ENCODE measurements at places on chromosomes 3 and 15.
A peak's percentile ranks its signal among the peaks of the same experiment; 100 is the strongest.

DNA sequence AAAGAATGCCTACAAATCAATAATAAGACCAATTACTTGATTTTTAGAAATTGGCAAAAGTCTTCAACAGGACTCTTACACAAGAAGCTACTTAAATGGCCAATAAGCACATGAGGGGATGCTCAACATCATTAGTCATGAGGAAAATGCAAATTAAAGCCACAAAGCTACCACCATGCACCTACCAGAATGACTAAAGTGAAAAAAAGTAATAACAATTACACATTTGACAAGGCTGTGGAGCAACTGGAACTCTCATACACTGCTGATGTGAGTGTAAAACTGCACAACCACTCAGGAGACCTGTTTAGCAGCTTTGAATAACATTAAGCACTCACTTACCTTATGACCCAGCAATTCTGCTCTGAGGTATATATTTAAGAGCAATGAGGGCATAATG is 68.4 kb downstream of the PPCDC start:
- no peak for DNase-seq

- DNase-seq, result peak; percentile 76
Measured at GRCh38 chr15:91263632-91264531, 163.8 kb downstream of the SV2B start.

DNA sequence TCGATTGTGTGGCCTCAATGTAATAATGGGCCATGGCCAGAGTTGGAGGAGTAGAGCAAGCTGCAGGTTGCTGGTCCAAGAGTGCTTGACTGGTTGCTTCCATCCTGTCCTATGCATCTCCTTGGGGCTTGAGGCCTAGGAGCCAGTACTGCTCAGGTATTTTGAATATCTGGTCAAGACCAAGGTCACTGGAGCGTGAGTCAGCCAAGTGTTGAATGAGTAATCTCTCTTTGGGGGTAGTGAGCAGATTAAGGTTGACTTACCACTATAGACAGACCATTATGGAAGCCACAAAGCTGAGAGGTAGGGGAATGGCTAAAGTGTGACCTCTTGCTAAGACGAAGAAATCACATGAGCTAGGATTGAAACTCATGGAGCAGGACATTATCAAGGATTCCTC is 9.4 kb upstream of the PARP6 start:
- no peak for DNase-seq

DNA sequence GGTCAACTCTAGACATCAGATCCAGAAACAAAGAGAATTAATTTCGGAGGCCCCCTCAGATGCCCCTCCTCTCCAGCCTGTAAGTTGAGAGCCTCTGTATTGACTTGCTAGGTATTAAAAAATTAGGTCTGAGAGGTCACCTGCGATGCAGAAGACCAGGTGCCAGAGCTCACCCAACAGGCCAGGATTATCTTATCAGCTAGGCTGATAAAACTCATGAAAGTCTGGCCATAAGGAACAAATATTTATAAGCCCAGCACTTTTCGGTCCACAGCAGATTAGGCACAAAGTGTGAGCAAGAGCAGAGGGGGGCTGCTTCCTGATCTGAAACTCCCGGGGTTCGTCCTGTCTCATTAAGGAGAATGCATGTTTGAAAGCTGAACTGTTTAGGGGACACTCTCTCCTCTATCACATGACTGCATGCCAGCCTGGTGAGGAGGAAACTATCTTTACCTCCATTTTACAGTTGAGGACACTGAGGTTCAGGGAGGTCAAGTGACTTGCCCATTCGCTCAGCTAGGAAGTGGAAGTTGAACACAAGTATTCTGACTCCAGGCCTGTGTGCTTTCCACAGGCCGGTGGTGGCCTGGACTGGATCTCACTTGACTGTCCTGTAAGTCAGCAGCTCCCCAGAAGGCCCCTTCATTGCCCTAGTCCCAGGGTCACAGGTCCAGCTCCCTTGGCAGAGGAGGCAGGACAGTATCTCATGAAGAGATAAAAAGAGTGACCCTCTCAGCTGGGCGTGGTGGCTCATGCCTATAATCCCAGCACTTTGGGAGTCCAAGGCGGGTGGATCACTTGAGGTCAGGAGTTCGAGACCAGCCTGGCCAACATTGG is 39.6 kb upstream of the MAGEF1 start:
- DNase-seq, result no peak

DNA sequence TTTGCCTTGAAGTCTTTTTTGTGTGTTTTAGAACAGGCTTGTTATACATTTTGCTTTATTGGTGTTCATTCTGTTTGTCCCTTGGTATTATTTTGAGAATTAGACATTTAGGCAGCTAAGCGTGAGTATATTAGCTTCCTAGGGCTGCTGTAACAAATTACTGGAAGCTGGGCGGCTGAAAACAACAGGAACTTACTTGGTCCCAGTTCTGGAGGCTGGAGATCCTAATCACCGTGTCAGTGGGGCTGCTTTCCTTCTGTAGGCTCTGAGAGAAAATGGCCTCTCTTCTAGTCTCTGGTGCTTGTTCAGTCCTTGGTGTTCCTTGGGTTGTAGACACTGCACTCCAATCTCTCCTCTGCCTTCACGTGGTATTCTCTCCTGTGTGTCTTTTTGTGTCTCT is 142.3 kb downstream of the KLHL25 start:
- no peak for DNase-seq

- DNase-seq, result no peak
Measured at GRCh38 chr3:29410660-29411405, 130.0 kb downstream of the RBMS3 start.

DNA sequence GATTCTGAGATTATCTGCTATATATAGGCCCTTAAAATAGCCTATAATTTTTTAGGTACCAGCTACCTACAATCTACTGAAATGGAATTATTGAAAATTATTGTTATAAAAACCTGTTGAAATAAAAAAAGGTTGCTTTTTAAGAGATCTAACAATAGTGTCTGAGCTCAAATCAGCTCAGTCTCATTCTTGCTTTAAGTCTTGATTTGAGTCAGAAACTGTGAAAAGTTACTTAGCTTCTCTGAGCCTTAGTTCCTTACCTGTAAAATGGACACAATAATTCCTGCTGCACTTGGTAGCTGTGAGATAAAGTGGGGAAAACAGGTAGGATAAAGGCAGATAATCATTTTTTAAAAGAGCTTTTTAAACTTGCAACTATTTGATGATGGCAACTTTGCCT is 118.8 kb upstream of the UBE2E2 start:
- DNase-seq, result no peak

DNA sequence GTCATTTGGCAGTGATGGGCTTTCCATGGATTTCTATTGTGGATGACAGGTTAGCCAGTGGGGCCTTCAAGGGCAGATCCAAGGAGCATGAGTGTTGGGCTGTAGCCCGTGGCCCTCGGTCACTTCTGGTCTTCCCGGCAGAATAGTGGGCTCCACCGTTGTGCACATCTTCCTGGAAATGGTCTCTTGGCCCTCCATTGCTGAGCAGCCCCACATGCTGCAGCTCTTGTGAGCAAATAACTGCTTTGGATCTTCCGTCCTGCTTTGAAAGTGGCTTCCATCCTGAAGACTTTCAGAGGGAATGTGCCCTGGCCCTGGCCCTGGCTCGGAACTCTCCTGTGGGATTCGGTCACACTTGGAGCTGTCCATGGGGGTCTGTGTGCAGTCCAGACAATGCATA is 102.8 kb downstream of the SNRPN start:
- DNase-seq, result no peak

GRCh38 chr3:52313774-52314188 is 2.3 kb upstream of the DNAH1 start:
- peak; percentile 60 for DNase-seq

- DNase-seq, result peak; percentile 74
Measured at GRCh38 chr3:73718326-73719110, 93.8 kb upstream of the PDZRN3 start.

GRCh38 chr3:94734206-94734605 is 671.3 kb downstream of the NSUN3 start:
- no peak for DNase-seq

DNA sequence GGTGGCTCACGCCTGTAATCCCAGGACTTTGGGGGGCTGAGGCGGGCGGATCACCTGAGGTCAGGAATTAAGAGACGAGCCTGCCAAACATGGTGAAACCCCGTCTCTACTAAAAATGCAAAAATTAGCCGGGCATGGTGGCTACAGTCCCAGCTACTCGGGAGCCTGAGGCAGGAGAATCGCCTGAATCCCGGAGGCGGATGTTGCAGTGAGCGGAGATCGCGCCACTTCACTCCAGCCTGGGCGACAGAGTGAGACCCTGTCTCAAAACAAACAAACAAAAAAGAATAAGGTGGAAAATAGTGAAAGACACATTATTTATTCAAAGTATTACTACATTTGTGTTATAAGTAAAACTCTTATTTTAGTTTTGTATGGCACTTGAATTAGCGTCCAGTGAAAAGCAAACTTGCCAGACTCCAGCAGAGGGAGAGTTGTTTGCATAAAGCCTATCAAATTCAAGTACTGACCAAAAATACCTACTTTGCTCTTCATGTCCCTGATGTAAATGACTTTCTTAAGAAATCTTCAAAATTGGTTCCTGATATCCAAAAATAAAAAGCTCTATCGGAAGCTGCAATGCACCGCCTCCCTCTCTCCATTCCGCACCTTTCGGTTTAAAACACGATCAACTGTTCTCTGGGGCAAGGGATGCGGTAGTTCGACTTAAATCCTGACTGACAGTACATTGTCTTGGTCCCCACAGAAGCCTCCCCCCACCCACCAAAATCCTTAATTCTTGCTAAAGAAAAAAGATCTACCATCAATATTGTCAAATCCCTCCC is 1.2 kb downstream of the TRPM7 start:
- DNase-seq, result no peak

DNA sequence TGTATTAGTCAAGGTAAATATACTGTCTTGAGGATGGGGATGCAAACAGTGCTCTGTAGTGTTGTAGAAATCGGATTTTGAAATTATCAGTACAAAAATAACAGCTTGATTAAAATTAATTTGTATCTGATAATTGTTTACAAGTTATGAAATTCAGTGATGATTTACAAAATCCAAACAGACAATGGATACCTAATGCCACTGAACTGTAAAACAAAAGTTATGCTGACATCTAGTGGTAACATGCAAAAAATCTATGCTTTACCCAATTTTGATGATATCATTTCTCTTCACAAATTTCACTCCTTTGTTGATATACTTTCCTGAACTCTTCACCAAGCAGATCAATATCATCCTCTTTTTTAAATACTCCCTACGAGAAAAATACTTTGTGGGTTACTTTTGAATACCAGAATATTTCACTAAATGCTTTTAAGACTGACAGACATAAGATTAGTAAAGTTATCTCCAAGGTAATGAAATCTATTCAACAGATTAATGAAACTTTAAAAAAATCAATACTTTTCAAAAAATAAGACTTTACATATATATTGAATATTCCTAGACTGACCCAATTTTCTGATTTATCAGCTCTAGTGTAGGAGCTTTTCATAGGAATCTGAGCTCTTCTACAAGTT is 36.0 kb downstream of the MNS1 start:
- no peak for DNase-seq

- no peak for DNase-seq
Measured at GRCh38 chr3:17412950-17413530, 329.4 kb downstream of the TBC1D5 start.

DNA sequence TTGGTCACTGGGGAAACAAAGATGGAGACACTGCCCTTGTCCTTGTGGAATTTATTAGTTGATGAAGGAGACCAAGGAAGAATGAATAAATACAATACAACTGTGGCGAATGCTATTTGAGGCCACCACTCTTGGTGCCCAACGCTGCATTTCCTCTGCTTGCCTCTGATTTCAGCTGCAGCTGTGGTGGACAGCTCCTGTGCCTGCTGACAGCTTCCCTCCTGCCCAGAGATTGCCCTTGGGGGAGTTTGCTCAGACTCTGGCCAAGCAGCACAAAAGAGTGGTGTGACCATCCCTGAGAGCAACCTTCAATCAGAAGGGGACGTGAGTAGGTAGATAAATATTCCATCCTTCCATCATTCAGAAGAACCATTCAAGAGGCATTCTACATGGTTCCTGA is 64.6 kb upstream of the FHIT start:
- peak; percentile 81 for DNase-seq

GRCh38 chr3:94794563-94794962 is 731.7 kb downstream of the NSUN3 start:
- no peak for DNase-seq

DNA sequence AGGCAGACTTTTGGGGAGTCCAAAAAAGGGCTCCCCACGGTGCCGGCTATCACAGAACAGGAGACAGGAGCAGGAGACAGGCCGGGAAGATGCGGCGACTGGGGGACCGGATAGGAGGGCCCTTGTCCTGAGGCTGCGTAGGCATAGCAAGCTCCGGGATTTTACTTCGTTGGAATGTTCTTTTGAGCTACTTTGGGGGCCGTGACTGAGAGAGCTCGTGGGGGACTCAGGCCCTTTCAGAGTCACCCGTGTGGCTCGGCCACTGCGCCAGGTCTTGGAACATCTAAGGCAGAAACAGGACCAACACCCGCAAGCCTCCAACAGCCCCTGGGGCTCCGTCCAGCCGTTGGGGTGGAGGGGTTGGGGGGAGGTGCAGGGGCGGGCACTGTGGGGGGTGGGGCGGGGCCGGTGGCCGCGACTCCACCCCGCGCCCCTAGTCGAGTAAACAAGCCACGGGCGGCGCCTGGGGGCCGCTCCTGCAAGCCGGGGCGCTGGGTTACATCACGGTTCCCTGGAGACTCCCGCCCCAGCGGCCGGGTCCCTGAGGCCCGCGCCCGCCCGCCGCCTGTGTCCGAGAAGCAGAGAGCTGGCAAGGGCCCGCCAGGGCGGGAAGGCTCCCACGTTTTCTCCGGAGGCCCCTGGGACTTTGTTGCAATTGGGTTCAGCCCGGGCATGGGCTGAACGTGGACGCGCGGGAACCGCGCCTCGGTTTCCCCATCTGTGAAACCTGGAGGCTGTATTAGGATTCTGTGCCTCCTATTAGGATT is 23.3 kb upstream of the C15orf39 start:
- DNase-seq, result peak; percentile 69

DNA sequence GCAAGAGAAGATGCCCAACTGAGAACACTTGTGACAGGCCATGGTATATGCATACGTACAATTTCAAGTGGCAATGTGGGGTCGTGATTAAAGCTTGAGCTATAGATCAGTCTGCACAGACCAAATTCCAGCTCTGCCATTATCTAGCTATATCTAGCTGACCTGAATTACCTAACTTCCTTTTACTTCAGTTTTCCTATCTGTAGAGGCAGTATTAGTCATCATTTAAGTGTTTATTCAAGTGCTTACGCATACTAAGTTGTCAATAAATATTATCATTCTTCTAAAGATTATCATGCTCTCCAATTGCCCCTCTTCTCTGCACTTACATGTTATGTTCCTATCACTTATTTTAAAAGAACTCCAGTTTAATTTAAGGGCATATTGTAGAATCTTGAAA is 87.9 kb downstream of the ARPP21 start:
- no peak for DNase-seq

GRCh38 chr3:49616491-49616941 is 57.6 kb upstream of the APEH start:
- no peak for DNase-seq

GRCh38 chr3:15926871-15927270 is 129.1 kb upstream of the ANKRD28 start:
- DNase-seq, result no peak

DNA sequence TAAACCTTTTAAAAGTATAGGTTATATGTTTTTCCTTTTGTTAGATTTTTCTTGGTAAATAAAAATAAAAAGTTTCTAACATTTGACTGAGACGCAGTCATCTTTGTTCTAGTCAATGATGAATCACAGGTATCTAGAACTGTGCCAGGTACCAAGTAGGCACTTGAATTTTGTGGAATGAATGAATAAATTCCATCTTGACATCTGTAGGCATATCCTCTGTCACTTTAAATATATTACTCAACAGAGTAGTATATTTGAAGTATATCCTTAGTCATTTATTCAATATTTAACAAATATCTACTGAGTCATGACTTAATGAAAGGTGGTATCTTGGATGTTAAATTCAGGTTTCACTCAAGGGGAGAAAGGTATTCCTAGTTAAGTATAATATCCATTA is 828.4 kb downstream of the TUSC7 start:
- DNase-seq, result no peak

Measured in islet precursor cell (in vitro differentiated cells).